Hepatocyte (in vitro differentiated cells): ENCODE measurements at places on chromosomes 7 and 10.

GRCh38 chr7:490461-491291, 29.0 kb downstream of the PDGFA start:
- DNase-seq = no peak

- no peak for DNase-seq
Observed at GRCh38 chr7:112995059-112995824, 91.4 kb downstream of the GPR85 start.

DNA sequence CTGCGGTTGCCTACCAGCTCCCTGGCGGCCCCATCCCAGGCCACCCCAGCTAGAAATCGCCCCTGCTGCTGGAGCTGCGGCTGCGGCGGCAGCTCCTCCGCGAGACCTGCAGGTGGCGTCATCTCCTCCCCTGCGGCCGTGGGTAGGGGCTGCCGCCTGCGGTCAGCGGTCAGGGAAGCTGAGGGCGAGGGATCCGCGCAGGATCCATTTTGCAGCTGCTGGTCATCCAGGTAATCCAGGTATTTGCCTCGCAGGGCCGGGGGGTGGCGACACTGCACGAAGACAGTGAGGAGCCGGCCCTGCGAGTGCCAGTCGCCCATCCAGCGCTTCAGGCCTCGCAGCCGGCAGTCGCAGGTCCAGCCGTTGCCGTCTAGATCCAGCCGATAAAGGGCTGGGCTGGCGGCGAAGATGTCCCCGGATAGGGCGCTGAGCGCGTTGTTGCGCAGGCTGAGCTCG, 1.5 kb downstream of the TRIL start:
- peak; percentile 80 for DNase-seq

DNA sequence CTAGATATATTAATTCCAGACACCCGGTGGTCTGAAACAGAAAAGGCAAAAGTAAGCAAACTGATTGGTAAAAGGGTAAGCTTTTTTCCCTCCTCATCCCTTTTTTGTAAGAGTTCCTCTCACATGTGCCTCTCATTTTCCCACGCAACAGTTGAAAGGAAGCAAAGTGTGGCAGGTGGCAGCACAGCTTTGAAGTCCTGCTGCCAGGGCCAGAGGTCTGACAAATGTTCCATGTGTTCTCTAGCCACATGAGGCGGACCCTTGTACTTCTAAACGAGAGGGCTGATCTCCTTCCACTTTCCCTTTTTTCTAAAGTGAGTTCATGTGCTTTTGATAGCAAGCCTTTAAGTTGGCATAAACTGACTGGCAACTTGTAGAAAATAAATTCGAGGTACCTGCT, 217.5 kb downstream of the POLR1F start:
- DNase-seq = no peak

- no peak for DNase-seq
Observed at GRCh38 chr7:121041516-121042148, 53.1 kb downstream of the CPED1 start.

- no peak for DNase-seq
Observed at GRCh38 chr10:35579116-35579515, 26.0 kb upstream of the GJD4 start.

DNA sequence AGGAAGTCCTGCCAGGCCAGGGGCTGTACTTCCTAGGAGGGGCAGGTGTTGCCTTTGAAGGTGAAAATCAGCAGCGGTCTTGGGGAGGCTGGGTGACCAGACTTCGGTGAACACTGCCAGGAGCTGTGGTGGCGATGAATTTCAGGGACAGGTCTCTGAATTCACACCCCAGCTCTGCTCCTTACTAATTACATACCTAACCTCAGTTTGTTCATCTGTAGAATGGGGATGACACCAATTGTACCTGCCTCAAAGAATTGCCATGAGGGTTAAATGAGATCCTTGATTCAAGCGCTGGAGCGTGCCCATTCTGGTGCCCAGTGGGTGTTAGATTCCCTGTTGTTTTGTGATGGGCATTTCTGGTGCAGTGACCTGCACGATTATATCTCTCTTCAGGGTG, 102.8 kb downstream of the TACC2 start:
- DNase-seq = no peak
